ENCODE measurements at places on chromosomes 12 and 14. TPM values are rescaled to one million over a fixed set of nuclear protein-coding genes. Genes with fewer than 3 reads are reported as not detected.

Gene HVCN1
- 5.5 TPM for total RNA-seq

DNA sequence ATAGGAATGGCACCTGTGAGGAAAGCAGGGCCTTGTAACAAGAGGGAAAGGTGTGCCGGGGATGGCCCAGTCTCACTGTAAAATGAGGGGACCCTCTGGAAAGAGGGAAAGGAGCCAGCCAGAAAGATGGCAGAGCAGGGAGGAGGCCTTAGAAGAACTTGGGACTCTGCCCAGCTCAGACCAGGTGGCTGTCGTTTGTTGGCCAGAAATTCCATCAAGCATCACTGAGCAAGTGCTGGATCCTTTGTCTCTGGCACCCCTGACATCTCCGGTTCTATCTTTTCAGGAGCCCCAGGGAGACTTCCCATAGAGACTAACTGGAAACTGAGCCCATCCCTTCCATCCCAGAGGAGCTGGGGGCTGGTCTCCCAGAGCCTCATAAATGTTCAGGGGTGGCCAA is 43.3 kb downstream of the DEGS2 start:
- no peak overlapping the region for H3K4me3 ChIP-seq
- H3K4me1 ChIP-seq = no peaks in the 10 kb centered on the region
- H3K27me3 ChIP-seq = no peaks in the 10 kb centered on the region
- no peak overlapping the region for H3K27ac ChIP-seq
- no peaks in the 10 kb centered on the region for H3K36me3 ChIP-seq

DNA sequence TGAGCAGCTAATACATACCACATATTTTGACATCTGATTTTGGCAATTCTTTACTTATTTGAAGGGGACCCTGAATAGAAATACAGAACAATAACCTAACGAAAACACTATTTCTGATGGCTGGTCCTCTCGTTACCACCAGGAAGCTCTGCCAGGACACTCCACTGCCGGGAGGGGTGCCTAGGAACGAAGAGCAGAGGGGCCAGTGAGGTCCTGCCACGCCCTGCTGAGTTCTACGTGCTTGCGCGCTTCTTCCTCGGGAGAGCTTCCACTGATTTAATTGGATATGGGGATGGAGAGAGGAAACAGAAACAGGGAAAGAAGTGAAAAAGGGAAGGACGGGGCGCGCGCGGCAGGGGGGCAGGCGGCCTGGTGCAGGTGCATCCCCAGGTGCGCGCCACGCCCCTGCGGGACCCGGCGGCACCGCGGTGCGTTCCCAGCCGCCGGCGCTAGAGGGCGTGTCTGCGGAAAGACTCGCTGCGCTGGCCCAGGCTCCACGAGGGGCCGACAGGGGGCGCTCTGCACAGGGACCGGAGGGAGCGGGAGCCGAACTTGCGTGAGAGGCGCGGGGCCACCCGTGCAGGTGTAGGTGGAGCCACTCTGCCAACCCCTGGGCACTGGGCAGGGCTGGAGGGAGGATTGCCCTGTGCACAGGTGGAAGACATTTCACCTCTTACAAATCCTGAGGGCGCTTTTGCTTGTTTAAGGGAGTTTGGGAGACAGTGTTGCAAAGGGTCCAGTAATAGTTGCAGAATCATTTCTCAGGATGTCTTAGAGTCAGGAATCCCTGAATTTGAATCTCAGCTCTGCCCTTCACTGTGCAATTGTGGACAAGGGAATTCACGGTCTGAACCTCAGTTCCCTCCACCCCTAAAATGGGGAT is 986.3 kb upstream of the TMEM132C start:
- H3K4me3 ChIP-seq = no peak overlapping the region
- H3K27me3 ChIP-seq = no peaks in the 10 kb centered on the region
- H3K27ac ChIP-seq = no peak overlapping the region
- DNase-seq = no peak
- no peaks in the 10 kb centered on the region for H3K4me1 ChIP-seq

GRCh38 chr14:100192250-100192671 is 32.8 kb upstream of the DEGS2 start:
- peak overlapping the region; percentile 67 for H3K4me3 ChIP-seq
- DNase-seq = peak; percentile 43
- H3K27ac ChIP-seq = peak overlapping the region; percentile 92
- H3K4me1 ChIP-seq = peaks cover 9% of the 10 kb centered on the region

DNA sequence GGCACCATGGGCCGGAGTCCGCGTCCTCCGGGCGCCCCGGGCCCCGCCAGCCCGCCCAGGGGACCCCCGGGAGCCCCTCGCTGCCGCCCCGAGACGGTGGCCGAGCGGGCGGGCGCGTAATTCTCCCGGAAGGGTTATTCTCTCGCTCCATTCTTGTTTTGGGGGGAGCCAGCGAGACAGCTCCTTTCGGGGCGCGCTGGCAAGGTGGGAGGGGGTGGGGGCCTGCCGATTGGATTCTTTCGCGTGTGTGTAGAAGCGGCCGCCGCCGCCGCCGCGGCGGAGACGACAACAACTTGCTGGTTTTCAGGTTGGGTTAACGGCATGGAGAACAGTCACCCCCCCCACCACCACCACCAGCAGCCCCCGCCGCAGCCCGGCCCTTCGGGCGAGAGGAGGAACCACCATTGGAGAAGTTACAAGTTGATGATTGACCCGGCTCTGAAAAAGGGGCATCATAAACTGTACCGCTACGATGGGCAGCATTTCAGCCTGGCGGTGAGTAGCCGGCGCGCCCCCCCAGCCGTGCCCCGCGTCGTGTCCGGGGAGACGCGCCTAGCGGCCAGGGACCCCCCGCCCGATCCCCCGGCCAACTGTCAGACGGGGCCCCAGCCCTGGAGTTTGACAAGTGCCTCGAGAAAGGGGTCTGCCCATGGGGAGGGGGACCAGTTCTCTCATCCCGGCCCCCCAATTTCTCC is 755 bp downstream of the SETD1B start:
- peak overlapping the region; percentile 97 for H3K27ac ChIP-seq
- peaks cover 28% of the 10 kb centered on the region for H3K4me1 ChIP-seq
- peak overlapping the region; percentile 82 for H3K4me3 ChIP-seq
- DNase-seq = peak; percentile 35
- no peaks in the 10 kb centered on the region for H3K27me3 ChIP-seq

DNA sequence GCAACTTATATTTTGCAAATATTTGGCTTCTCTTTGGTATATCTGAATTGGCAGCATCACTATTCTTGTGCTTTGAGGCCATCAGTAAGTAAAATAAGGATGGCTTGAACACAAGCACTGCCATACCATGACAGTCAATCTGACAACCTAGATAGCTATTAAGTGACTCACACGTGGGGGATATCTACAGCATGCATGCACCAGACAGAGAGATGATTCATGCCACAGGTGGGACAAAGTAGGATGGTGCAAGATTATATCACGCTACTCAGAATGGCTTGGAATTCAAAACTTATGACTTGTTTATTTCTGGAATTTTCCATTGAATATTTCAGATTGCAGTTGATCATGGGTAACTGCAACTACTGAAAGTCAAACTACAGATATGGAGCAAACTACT is 675.6 kb upstream of the MDGA2 start:
- DNase-seq = no peak
- no peaks in the 10 kb centered on the region for H3K36me3 ChIP-seq
- H3K4me3 ChIP-seq = no peak overlapping the region
- no peaks in the 10 kb centered on the region for H3K4me1 ChIP-seq
- no peaks in the 10 kb centered on the region for H3K27me3 ChIP-seq
- no peak overlapping the region for H3K27ac ChIP-seq

DNA sequence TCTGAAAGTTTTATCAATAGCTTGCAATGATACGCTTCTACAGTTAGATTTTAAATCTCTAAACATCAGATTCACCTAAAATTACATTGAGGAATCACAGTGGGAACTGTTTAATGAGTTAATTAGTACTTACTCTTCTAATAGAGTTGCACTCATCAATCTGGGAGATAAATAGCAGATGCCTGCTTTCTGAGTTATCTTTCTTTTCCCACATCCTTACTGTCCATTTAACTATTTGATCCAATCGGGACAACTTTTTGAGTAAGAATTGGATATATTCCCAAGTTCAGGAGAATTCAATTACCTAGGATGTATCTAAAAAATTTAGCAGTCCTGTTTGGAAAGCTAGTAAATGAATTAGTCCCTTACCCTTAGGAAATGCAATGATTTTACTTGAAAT is 162.3 kb downstream of the KCNH5 start:
- H3K36me3 ChIP-seq = no peaks in the 10 kb centered on the region
- no peak overlapping the region for H3K4me3 ChIP-seq
- H3K27ac ChIP-seq = no peak overlapping the region
- no peaks in the 10 kb centered on the region for H3K4me1 ChIP-seq

All from gastrocnemius medialis (tissue), 4 donors.